Stimulated activated CD4-positive, alpha-beta T cell treated with anti-CD3 and anti-CD28 coated beads, Interleukin-2, amount 100 ng/mL, for 48 hours (primary cell): ENCODE measurements at places on chromosomes 5 and 9.

GRCh38 chr9:111348821-111349271 is 18.8 kb upstream of the OR2K2 start:
- DNase-seq = no peak

GRCh38 chr9:112487008-112487798 is 576 bp downstream of the KIAA1958 start:
- DNase-seq = peak; percentile 27

- DNase-seq = no peak
Observed at GRCh38 chr9:89420397-89421178, 77.3 kb downstream of the SEMA4D start.

GRCh38 chr5:169549453-169550100 is 34.0 kb upstream of the SPDL1 start:
- no peak for DNase-seq

GRCh38 chr5:75057561-75057960 is 5.2 kb upstream of the GCNT4 start:
- DNase-seq = no peak

GRCh38 chr9:136542241-136543040 is 3.4 kb downstream of the NOTCH1 start:
- no peak for DNase-seq

GRCh38 chr9:80649496-80649895 is 1039.9 kb downstream of the TLE1 start:
- no peak for DNase-seq

GRCh38 chr9:90964101-90965020 is 162.7 kb downstream of the SYK start:
- DNase-seq = peak; percentile 11

DNA sequence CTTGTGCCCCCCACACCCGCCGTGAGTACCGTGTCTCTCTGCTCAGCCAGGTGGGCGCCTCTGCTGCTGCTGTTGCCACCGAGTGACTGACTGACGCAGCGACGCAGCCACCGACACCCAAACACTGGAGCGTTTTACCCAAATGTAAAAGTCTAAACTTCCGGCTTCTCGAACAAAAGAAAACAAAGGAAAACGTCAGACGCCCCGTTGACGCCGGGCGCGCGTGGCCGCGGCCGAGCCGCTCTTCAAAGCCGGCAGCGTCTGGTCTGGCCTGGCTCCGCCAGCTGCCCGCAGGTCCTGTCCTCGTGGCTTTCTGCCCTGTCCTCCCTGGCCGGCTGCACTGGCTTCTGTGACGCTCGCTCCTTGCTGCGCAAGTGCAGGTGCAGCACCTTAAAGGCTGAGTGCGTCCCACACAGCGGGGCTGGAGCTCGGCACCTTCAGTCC is 41.4 kb upstream of the CLPTM1L start:
- peak; percentile 41 for DNase-seq

DNA sequence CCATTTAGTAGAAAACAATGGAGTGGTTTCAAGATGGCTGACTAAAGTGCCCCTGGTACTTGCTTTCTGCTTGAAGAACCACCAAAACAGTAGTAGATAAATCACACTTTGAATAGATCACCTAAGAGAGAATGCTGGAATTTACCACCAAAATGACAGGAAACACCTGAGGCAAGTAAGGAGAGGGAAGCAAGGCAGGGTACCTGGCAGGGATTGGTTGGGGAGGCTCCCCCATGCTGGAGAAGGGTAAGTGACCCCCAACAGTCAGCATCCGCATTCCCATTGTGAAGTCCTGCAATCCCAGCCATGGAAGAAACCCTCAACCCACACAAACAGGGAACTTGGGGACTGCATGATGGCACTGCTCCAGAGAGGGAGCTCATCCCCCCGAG is 105.5 kb downstream of the PLPP1 start:
- no peak for DNase-seq

- DNase-seq = no peak
Observed at GRCh38 chr5:71882826-71883741, 164.0 kb downstream of the CARTPT start.

- DNase-seq = no peak
Observed at GRCh38 chr5:167507463-167508233, 783.8 kb upstream of the WWC1 start.

DNA sequence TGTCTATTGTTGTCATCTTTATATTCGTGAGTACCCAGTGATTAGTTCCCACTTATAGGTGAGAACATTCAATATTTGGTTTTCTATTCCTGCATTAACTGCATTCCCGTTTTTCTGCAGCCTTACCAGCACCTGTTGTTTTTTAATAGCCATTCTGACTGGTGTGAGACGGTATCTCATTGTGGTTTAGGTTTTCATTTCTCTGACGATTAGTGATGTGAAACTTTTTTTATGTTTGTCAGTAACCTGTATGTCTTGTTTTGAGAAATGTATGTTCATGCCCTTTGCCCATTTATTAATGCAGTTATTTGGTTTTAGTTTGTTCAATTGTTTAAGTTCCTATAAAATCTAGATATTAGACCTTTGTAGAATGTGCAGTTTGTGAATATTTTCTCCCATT is 546.0 kb upstream of the RORB start:
- no peak for DNase-seq

DNA sequence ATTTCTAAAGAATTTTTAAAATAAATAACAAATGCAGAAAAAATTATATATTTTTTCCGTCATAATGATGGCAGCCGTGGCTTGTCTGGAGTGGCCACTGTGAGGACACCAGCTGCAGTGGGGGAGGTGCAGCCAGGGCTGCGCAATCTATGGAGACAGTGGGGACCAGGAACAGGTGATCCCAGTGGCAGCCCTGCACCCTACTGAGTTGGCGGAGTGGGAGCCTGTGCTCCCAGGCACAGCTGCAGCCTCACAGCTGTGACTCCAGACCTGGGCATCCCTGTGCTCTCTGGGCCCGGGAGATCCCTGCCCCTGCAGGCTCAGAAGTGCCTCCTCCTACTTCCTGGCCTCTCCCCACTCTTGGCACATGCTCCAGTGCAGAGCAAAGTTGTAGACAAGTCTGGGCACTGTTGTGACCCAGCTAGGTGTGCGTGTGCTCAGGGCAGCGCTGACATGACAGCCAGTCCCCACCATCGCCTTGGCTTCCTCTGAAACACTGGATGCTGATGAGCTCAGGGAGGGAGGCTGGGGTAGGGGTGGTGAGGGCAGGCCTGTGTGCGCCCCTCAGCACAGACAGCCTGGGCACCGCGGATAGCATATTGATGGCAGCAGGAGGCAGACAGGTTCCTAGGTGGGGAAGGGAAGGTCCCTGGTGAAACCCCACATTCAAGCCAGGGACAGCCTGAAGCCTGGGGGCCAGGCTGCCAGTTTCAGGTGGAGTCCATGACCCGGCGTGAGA is 96.0 kb upstream of the PRR16 start:
- no peak for DNase-seq

DNA sequence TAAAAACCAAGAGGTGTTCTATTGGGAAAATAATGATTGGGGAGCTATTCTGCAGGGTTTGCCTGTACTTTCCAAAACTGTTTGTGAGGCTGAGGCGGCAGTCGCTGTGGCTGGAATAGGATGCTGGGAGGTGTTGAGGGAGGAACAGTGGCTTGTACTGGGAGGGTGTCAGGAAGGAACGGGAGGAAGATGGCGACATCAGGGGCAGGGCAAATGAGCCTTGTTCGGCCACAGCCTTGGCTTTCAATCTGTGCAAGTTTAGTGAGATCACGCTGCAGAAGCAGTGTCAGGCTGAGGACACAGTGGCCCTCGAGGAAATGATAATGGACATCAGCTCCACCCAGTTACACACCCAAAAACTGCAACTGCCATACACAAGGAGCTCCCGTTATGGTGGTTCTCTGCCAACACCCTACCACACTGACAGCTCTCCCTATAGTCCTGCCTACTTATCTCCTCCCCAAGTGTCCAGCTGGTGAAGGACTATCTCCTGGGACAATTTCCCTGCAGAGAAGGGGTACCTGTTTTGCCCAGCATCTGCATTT is 27.3 kb downstream of the KIF2A start:
- DNase-seq = no peak

GRCh38 chr5:90305041-90305720 is 104.4 kb downstream of the CETN3 start:
- DNase-seq = no peak

DNA sequence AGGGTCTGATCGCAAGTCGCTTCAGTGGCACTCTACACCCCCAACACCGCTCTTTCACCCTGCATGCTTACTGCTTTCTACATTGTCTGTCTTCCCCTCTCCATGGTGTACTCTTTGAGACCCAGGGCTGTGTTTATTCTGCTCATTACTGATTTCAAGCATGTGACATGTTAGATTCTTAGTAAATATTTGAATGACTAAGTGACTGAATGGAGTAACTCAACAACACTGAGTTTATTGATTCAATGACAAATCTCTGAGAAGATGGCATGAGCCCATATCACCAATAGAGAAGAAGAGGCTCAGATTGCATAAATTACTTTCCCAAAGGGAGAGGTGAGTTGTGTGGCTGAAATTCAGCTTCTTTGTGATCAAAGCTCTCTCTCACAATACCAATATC is 89.7 kb upstream of the OSMR start:
- DNase-seq = no peak

DNA sequence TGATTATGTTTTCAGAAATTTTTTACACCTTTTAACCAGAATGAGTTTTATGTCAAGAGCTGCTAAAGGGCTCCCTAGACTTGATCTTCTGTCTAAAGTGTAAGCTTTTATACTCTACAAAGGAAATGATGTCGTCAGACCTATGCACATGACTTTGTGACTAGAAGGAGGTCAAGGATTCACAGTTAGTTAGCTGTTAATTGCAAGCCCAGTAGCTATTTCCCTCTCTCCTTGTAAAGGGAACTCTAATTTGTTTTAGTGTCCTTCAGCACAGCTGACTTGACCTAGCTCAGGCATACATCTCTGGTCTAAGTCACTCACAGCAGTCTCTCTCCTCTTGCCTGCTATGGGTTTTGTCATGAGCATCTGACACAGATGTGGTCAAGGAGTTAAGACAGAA is 173.5 kb upstream of the NREP start:
- no peak for DNase-seq

GRCh38 chr9:7369384-7369821 is 430.2 kb downstream of the DMAC1 start:
- DNase-seq = no peak

GRCh38 chr5:179613460-179614071 is 9.9 kb downstream of the HNRNPH1 start:
- DNase-seq = no peak

DNA sequence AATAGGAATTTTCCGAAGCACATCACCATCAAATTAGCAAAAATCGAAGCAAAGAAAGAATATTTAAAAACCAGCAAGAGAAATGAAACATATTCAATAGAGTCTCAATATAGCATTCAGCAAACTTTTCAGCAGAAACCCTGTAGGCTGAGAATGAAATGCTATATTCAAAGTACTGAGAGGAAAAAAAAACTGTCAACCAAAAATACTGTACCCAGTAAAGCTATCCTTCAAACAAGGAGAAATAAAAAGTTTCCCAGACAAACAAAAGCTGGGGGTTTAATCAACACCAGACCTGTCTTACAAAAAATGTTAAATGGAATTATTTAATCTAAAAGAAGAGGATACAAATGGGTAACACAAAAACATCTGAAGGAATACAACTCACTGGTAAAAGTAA is 116.0 kb downstream of the TRPM3 start:
- DNase-seq = no peak

- DNase-seq = no peak
Observed at GRCh38 chr9:113964495-113965170, 88.5 kb downstream of the ZNF618 start.

- DNase-seq = no peak
Observed at GRCh38 chr9:137383081-137383783, 39.7 kb downstream of the EXD3 start.

DNA sequence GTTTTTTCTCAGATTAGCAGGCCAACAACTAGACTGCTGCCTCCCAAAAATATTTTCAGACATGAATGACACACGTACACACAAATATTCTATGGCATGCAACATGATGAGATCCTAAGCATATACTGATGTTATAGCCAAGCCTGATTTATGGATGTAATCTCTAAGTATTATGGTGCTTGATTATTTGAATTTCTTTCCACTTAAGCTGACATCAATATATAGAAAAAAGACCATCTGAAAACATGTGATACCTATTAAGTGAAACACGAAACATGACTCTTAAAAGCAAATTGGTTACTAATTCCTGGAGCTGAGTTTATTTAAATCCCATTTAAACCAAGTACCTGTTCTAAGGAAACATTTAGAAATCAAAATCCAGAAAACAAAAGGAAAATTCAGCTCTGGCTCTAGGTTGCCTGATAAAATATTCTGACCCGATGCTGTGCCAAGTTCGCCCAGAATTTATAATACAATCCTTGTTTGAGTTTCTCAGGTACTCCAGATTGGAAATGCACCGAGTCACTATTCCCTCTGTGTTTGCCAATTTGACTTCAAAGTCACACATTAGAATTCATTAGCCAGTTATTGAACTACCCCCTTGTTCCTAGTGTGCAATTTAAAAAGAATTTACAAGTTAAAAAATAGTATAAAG is 548.6 kb downstream of the CSNK1G3 start:
- DNase-seq = no peak

GRCh38 chr9:101064206-101064605 is 35.7 kb downstream of the PLPPR1 start:
- DNase-seq = no peak
